ENCODE measurements at places on chromosomes 6 and 20.

- DNase-seq: no peak
Measured at GRCh38 chr6:113011389-113011788, 664.3 kb downstream of the RFPL4B start.

DNA sequence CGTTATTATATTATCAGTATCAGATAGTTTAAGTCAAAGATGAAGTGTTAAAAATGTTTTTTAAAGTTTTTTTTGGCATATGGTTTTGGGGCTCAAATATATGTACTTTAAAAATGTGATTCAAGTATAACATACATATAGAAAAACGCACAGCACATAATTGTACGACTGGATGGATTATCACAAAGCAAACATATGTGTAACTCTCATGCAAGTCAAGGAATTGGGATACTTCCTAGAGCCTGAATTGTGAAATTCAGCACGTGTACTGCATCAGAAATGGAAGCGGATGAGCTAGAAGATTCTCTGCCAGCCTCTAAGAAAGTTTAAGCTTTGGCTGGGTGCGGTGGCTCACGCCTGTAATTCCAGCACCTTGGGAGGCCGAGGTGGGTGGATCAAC lies 340.9 kb downstream of the PRL start:
- no peak for DNase-seq

- no peak for DNase-seq
Measured at GRCh38 chr6:87164004-87164403, 8.6 kb downstream of the ZNF292 start.

- DNase-seq: no peak
Measured at GRCh38 chr20:22836211-22836610, 198.9 kb upstream of the SSTR4 start.

GRCh38 chr6:157561929-157562810 lies 181.2 kb downstream of the ZDHHC14 start:
- DNase-seq: no peak

GRCh38 chr6:145139140-145139850 lies 596.0 kb downstream of the EPM2A start:
- no peak for DNase-seq

DNA sequence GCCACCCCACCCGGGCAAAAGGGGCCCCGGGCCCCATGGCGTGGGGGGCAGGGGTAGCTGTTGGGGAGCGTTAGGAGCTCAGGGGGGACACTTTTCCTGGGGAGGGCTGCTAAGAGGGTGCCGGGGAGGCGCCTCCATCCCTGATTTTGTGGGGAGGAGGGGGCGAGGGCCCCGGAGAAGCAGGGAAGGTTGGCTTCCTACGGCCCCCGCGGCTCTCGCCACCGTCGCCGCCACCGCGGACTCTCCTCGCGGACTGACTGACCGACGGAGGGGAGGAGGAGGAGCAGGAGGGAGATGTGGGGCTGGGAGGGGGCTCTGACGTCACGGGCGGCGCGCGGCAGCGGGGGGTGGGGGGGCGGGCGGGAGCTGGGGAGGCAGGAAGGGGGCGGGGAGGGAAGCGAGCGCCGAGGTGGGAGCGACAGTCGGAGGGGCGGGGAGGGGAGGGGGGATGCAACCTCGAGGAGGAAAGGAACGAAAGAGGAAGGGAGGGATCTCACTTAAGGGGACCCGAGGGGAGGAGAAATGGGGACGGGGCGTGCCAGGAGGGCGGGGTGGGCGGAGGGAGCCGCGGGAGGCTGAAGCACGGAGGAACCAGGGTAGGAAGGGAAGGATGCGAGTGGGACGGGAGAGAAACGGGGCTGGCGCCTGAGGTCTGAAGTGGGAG lies 5.1 kb downstream of the GABBR1 start:
- peak; percentile 46 for DNase-seq

DNA sequence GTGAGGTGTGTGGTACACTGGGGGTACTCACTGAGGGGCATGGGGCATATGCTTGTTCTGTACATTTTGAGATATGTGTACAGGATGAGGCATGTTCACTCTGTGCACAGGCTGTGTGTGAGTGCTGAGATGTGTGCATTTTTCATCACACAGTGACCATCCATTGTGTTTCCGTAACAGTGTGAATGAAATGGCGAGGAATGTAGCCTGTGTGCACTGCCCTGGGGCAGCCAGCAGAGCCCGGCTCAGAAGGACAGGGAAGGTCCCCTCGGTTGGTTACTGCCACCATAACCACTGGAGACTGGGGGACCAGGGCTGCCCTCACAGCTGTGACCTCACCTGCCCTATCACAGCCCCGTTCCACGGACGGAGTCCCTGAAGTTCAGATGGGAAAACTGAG lies 106.2 kb upstream of the MYL9 start:
- DNase-seq: no peak

DNA sequence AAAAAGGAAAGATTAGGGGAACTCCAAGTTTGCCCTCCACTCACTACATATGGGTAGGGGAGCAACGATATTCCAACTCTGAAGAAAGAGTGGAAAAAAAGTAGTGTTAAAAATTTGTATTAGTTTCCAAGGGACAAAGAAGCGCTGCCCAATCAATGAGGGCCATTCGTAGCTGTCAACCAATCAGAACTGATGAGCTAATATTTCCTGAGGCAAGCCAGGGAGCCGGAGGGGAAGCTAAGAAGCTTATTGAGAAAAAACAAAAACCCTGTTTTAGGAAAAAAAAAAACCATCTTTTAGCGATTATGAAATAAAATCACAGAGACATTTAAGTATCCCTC lies 59.5 kb downstream of the TRIM38 start:
- DNase-seq: peak; percentile 30

- DNase-seq: no peak
Measured at GRCh38 chr6:25137916-25138232, 141.3 kb upstream of the CARMIL1 start.

GRCh38 chr6:109260701-109261100 lies 121.6 kb downstream of the CD164 start:
- DNase-seq: no peak

DNA sequence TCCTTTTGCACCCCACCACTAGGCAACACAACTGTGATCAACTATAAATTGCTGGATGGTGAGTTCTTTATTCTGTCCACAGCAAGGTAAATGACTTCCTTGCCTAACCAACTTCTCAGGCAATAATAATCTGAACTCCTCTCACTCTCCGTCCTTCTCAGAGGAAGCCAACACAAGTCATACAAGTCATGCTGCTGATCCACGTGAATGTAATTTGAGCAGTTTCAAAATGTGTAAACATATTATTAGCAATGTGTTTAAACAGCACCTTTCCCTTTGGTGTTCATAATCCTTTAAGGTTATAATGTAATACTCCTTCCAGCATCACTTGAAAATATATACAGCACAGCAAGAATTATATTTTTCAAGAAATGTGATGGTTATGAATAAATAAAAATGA lies 127.9 kb downstream of the QRSL1 start:
- no peak for DNase-seq

- DNase-seq: no peak
Measured at GRCh38 chr6:119481976-119482375, 132.4 kb upstream of the MAN1A1 start.
